ENCODE measurements at places on chromosomes 5 and 9.

DNA sequence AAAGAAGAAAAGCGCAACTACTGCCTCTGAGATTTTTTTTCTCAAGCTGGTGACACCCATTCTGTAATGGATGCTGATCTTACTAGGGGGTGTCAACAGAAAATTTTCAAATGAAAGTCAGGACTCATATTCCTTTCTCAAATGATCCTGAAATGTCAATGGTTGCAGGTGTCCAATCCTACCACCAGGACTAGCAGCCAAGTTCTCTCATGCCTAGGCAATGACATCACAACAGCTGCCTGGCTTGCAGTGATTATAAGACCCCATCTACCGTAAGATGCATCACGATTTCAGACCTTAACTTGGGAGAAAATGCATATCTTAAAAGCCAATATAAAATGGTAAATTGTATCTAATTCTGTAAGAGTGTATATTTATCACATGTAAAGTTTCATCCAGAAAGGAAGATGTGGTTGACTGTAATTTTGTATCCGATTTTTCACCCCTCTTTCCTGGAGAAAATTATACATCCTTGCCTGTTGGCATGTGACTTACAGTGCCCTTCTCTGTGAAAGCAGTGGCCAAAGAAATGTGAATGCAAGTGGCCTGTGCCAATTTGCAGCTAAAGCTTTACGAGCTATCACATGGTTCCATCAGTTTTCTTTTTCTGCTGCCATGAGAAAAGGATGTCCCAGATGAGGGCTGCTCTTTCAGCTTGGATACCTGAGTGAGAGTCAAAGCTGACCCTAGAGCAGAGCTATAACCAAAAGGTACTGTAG, 104.4 kb downstream of the DENND1A start:
- DNase-seq: no peak

DNA sequence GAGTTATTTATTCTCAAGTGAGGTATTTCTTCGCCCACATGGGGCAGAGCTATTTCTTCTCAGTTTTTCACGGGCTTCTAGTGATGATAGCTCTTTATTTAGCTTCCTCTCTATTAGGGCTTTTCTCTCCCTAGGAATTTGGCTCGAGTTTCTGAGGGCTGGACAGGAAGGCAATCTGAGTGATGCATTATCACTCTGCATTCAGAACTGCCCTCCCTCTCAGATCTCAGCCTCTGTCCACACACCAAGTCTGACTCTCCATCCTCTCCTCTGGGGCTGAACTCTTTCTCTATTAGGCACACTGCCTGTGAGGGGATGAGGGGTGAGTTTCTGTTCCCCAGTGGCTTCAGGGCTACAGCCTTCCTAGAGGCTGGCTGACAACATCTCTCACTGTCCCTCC, 14.9 kb upstream of the SCAMP1 start:
- DNase-seq: no peak

DNA sequence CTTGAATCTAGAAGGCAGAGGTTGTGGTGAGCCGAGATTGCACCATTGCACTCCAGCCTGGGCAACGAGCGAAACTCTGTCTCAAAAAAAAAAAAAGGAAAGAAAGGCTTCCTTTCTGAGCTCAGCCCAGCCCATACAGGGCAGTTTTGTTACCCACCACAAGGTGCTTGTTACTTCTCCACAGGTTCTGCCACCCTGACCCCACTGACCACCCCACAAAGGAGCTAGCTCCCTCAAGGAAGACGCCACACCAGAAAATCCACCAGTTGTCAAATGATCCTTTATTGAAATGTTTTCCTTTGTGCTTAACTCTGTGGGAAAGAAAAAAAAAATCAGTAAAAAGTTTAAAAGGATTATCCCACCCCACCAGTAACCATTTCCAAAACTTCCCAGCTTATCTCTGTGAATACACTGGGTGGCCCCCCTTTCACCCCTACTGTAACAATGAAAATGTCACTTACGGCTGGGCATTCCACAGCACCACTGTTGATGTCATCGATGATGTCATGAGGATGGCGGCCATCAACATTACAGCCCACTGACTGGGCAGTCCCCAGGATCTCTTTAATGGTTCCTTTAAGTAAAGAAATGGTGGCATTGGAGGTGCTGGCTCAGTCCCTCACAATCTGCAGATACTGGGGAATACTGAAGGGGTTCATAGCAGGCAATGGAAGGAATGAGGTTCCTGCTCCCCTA, 3.6 kb downstream of the RPL12 start:
- DNase-seq: no peak

- DNase-seq: no peak
These were observed 287.4 kb downstream of the HTR1A start for GRCh38 chr5:63674881-63675280.

GRCh38 chr9:113525205-113525604, 61.7 kb downstream of the RGS3 start:
- DNase-seq: no peak
